AG08395 (cell line): ENCODE measurements at places on chromosomes 2 and 18.

DNA sequence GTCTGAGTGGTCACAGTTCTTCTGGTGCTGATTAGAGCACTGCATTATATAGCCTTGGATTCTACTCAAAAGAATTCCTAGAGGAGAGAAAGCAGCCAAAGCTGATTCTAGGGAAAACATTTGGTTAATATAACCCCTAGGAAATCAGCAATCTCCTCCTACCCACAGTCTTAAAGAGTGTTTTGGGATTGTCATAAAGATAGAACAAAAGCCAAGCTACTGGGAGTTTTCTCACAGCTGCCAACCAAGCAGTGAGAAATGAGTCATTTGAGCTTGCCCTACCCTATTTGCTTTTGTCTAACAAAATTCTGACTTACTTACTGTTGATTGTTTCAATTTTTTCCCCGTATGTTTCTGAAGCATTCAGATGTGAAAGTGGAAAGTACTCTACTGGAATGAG is 469.3 kb downstream of the PLCL1 start:
- peak; percentile 48 for DNase-seq

GRCh38 chr18:24276994-24277393 is 120.6 kb downstream of the OSBPL1A start:
- no peak for DNase-seq

DNA sequence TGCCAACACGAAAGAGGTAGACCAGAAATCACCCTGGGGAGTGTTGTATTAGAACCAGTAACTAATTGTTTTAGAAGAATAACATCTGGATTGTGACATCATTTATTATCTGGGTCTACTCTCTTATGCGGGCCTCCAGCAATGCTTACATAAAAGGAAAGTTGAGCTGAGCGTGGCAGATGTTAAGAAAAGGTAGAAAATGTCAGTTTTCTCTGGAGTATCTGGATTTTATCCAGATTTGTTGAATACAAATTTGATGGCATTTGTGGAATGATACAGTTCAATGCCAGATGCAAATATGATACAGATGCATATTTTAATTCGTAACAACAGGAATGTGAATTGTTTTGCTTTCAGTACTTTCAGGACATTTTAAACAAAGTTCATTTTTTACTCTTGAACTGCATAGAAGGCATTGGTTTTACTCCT is 90.3 kb downstream of the PRPF40A start:
- DNase-seq: no peak

GRCh38 chr2:61144697-61145268 is 17.2 kb upstream of the C2orf74 start:
- DNase-seq: peak; percentile 100

GRCh38 chr18:11115276-11115675 is 34.1 kb downstream of the PIEZO2 start:
- no peak for DNase-seq

GRCh38 chr2:44155666-44156446 is 12.8 kb upstream of the PPM1B start:
- DNase-seq: no peak

GRCh38 chr2:146898083-146898482 is 946.7 kb upstream of the ACVR2A start:
- DNase-seq: no peak

- DNase-seq: no peak
Observed at GRCh38 chr2:5951471-5951870, 259.3 kb downstream of the SOX11 start.

DNA sequence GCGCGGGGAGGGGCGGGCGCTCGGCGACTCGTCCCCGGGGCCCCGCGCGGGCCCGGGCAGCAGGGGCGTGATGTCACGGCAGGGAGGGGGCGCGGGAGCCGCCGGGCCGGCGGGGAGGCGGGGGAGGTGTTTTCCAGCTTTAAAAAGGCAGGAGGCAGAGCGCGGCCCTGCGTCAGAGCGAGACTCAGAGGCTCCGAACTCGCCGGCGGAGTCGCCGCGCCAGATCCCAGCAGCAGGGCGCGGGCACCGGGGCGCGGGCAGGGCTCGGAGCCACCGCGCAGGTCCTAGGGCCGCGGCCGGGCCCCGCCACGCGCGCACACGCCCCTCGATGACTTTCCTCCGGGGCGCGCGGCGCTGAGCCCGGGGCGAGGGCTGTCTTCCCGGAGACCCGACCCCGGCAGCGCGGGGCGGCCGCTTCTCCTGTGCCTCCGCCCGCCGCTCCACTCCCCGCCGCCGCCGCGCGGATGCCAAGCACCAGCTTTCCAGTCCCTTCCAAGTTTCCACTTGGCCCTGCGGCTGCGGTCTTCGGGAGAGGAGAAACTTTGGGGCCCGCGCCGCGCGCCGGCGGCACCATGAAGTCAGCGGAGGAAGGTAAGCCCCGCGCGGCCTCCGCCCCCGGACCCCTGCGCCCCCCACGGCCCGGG is at the start of gene NFATC1:
NFATC1 (plus strand) TSS at position 170 of the 644 bp plus-strand sequence; CDS start at position 465, 295 bp downstream.
- DNase-seq: peak; percentile 67

DNA sequence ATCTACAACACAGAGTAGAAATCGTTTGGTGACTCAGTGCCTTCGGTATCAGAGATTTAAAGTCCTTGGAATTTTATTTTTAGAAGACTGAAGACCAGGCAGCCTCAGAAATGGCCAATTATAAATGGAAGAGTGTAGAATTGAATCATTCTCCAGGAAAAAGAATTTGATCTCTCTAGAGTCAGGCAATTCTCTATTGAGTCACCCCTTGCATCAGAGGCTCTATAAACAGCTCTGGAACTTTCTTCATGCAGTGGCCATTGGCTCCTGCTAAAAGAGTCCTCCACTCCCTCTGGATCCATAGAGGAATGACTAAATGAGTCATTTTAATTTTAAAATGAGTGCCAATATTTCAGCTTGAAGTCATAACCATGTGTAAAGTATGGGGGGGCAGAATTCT is 816.2 kb downstream of the TDRD15 start:
- no peak for DNase-seq

DNA sequence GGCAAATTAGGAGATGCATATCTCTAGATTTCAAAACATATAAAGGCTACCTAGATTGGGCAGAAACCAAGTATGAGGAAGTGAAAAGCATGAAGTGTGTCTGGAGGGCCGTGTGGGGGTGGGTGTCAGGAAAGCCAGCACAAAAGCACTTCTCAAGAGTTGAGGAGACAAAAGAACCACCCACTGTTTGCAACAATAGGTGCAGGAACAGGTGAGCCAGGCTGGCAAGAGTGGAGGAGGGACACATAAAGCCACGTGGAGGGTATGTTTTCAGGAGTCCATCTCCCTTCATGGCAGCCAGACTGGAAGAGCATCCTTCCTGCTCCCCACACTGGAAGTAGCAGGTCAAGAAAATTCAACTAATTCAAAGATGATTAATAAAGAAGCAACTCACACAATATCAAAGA is 96.4 kb downstream of the CERS6 start:
- DNase-seq: no peak

DNA sequence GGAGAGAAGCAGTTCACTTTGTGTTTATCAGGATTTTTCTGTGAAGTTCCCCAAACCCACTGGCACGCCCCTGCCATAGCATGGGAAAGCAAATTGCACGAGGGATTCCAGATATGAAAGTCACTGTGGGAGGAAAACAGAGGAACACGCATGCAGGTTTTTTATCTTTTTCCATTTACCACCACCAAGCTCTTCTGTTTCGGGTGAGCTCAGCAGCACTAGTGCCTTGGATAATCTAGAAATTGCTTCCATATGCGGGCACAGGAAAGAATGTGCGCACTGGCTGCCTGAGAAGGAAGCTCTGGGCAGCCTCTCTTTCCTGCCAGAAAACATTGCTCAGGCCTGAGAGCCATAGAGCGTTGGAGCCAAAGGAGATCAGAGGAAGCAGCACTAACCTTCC is 65.9 kb upstream of the WIPF1 start:
- peak; percentile 91 for DNase-seq

DNA sequence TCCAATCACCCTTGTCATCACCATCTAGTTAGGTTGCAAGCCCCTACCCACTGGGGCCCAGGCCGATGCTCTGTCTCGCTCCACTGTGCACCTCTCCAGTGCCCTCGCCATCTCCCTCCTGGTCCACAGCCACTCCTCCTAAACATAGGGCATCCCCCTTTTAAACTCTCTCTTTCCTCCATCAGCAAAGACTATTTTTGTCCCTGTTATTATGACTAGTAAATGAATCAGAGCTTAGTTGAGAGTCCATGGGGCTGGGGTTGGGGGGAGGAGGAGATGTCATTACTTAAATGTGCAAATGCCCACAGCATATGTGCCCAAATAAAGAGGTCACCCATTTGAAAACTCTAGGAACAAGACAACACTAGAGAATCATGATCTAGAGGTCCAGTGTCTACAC is 167.4 kb downstream of the TRABD2A start:
- DNase-seq: peak; percentile 39

GRCh38 chr18:524466-524865 is 24.0 kb upstream of the COLEC12 start:
- peak; percentile 72 for DNase-seq

DNA sequence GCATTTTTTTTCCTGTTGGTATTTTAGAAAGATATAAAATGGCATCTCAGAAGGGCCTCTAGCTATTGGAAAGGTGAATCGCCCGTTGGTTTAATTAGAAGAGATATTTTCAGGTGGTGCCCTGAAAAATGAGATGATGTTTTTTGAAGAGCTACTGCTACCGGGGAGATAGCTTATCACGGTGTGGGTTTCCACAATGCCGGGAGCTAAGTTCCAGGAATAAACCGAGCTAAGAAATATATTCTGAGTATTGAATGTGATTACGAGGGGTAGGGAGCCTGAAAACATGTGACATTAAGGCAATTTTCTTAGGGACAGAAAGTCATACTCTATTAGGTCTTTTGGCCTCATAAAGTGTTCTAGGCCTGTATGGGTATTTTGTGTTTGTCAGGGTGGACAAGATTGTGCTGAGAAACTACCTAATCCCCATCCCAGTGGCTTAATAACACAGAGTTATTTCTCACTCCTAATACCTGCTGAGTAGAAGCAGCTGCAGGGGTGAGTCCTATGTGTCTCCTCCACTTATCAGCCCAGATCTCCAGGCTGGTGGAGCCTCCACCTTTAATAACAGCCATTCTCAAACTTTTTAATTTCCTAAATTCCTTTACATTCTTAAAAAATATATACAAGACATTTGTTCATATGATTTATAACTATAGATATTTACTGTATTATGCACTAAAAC is 150.2 kb downstream of the LRRTM1 start:
- DNase-seq: no peak

GRCh38 chr2:29061616-29062015 is 12.7 kb downstream of the PCARE start:
- no peak for DNase-seq

- DNase-seq: no peak
Observed at GRCh38 chr18:35888329-35888728, 84.2 kb upstream of the RMP24 start.

- no peak for DNase-seq
Observed at GRCh38 chr2:108950369-108951135, 38.5 kb downstream of the EDAR start.

- DNase-seq: peak; percentile 61
Observed at GRCh38 chr2:100865816-100866460, 46.0 kb downstream of the NPAS2 start.

DNA sequence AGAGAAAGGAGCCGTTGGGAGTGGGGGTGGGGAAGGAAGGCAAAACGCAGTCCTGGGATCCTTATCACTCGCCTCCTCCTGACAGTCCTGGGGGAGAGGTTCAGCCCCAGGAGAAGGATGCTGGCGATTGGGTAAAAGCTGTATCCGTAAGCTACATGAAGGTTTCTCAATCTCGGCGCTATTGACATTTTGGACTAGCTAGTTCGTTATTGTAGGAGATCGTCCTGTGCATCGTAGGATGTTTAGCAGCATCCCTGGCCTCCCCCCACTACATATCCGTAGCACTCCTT is 511 bp upstream of the TP53I3 start:
- peak; percentile 61 for DNase-seq

- DNase-seq: no peak
Observed at GRCh38 chr2:11777066-11777782, 30.8 kb downstream of the LPIN1 start.

- no peak for DNase-seq
Observed at GRCh38 chr18:48934723-48935432, 15.9 kb downstream of the SMAD7 start.
